Effector CD4-positive, alpha-beta T cell (primary cell): ENCODE measurements at places on chromosomes 5 and 9.

DNA sequence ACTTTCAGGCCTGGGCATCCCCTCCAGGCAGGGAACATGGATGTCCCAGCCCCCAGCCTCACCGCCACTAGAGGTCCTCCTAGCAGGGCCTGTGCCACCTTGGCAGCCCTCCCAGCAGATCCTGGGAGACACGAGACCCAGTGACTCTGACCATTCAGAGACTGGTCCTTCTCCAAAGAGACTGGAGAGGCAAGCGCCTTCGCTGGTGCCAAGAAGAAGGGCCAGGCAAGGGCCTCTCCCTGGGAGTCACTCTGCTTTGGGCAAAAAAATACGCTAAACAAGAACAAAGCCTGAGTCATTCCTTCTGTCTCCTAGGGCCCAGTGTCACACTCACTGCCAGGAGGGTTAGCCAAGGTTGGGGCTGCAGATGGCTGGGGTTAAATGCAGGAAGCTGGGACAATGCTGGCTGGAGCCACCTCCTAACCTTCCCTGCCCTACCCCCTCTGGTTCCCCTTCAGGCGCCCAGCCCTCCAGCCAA is 35.3 kb upstream of the SMIM23 start:
- no peak for DNase-seq

GRCh38 chr5:141150224-141150992 is 551 bp downstream of the PCDHB6 start:
- no peak for DNase-seq

DNA sequence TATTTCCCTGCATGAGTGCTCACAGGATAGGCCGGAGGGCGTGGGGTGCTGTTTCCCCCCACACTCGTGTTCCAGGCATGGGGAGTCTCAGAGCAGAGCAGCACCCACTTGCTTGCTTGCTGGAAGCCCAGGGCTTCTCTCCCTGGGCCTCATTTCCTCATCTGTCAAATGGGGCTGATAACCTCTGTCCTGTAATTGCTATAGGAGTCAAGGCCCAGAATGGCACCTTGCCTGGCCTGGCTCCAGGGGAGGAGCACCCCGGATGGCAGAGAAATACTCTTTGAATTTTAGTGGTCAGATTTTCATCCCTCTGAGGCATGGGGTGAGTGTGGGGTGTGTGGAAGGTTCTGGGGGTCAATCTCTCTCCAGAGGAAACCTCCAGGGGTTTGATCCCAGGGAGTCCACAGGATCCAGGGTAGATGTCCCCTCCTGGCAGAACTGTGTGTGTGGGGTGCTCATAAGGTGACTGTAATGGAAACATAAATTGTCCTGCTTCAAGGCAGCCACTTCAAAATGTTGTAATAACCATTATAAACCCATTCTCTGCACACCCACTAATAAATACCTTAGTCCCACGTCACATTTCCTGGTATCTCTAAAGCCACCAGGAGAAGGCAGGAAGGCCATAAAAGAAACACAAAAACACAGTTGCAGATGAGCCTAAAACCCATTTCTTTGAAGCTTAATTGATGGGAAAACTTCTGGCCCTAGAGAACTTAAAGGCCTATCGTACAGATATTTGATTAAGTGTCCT is 272.2 kb downstream of the FSTL4 start:
- DNase-seq: no peak

DNA sequence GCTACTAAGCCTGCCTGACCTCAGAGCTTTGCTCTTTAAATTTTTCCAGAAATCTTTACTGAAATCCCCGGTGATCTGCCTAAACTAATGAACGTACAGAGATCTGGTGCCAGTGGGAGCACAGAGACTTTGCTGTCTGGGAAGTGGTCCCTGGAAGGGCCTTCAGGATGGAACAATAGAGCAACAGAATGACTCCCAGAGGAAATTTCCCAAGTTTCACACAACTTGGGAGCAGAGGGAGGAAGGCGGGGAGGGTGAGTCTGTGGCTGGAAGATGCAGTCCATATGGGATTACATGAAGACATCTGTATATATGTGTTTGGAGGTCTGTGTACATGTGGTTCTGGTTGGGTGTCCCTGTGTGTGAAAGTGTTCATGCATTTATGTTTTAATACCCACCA is 638.3 kb downstream of the CCDC171 start:
- DNase-seq: no peak

- no peak for DNase-seq
Measured at GRCh38 chr5:126871441-126871840, 94.5 kb downstream of the LMNB1 start.

GRCh38 chr5:1831677-1832313 is 30.6 kb downstream of the NDUFS6 start:
- DNase-seq: no peak

GRCh38 chr5:77844373-77844622 is 68.2 kb upstream of the TBCA start:
- no peak for DNase-seq
